ENCODE measurements at places on chromosomes 16 and 17.

DNA sequence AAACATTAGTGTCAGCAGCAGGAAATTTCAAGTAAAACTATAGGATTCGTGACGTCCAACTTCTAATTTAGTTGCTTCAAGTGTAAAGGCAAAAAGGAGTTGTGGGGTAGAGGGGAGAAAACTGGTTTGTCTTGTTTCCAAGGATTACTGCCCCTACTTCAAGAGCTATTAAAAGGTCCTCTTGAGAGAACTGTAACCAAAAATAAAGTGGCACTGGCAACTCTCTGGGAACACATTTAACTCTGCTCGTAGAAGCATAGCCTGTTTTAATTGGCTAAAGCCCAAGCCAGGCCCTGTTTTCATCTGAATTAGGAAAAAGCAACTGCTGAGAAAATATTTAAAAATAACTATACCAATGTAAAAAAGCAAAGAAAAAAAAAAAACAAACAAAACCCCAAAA is 51.8 kb upstream of the AKAP1 start:
- DNase-seq = no peak

GRCh38 chr17:3796110-3796821 is 4.7 kb downstream of the ITGAE start:
- DNase-seq = no peak

DNA sequence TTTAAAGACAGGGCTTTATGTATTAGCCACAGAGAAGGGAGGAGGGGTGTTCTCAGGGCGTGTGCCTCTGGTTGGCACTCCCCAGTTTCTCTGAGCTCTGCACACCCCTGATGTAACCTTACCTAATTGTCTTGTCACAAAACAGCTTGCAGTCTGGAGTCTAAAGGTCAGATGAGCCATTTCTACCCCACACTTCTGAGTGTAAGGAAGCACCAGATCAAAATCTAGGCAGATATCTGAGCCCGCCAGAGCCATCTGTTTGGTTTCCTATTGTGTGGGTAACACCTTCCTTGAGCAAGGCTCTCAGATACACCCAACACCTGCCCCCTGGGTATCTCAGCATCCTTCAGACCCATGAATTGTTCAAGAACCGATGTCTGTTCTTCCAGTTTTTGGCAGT is 15.5 kb downstream of the CDH1 start:
- no peak for DNase-seq

DNA sequence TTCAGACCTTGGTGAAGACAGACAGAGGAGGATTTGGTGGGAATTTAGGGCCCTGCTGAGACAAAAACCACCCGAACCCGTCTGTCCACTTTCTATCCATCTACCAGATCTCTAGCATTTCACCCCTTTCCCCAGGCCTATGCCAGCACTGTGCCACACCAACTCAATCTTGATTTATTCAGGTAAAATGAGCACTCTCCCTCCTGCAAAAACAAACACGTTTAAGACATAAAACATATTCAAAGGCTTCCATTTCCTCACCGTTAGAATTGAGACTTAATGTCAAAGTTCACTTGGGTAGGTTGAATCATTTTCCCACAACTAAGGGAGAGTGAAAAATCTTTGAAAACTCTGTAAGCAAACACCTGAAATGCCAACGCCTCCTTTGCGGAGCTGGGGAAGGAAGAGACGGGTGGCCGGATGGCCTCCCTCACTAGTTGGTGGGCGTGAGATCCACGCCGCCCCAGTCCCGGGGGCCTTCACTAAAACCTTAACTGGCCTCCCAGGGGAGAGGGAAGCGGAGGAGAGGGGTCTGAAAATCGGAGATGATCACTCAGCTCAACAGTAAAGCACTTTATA is 862 bp downstream of the DCAKD start:
- DNase-seq = peak; percentile 44
